ENCODE measurements at places on chromosomes 7 and 10.
A peak's percentile ranks its signal among the peaks of the same experiment; 100 is the strongest.

DNA sequence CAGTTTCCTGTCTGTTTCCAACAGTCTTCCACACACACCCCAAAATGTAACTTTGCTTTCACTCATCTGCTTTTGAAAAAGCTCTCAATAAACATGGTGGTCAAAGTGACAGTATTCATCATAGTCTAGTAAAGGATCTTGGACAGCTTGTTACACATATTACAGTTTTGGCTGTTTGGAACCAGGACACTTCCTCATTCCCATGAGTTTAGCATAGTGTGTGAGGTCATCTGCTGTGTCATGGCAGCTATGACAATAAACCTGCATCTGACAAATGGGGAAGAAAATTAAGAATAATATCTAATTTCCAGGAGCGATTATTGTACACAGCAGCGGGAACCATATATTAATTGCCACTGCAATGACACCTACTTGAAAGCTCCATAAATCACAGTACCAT lies 184.3 kb upstream of the SLC26A5 start:
- no peak for DNase-seq

- DNase-seq = no peak
Observed at GRCh38 chr7:4957847-4958476, 1.0 kb downstream of the MMD2 start.

- DNase-seq = no peak
Observed at GRCh38 chr7:96832092-96832662, 122.5 kb upstream of the SEM1 start.

GRCh38 chr7:25586513-25586912 lies 358.2 kb upstream of the NPVF start:
- DNase-seq = no peak

- no peak for DNase-seq
Observed at GRCh38 chr7:99728615-99729014, 6.4 kb downstream of the CYP3A7 start.

DNA sequence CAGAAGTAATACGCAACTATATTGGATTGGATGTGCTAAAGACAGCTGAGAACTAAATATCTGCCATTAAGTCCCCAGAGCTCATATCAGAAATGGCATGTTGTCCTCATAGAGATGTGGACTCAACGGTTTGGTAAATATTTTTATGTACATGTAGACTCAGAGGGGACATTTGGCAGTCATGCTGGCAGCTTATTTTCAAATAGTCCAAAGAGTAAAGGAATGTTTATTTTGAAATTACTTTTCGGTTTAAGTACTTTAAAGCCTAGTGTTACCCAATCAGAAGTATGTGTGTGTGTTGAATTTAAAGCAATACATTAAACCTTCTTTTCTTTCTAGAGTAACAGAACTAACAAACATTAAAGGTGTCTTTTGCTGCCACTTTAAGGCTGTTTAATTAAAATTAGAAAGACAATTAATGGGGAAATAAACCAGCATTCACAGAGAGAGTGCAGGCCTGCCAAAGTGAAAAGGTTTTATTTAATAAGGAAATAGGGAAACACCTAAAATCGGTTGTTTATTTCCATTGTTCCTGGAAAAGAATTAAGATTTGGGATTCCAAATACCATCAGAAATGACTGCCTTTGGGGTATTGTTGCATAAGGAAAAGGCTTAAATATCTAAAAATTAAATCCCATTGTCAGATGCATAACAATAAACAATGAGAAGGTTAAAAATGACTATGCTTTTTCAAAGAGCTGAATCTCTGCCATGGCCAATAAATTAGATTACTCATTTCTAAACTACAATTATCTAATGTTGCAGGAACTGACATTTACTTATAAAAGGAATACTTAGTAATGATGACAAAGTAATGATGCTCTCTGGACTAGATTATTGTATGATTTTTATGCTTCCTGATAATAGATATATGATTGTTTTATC lies 113.4 kb upstream of the AHR start:
- no peak for DNase-seq

DNA sequence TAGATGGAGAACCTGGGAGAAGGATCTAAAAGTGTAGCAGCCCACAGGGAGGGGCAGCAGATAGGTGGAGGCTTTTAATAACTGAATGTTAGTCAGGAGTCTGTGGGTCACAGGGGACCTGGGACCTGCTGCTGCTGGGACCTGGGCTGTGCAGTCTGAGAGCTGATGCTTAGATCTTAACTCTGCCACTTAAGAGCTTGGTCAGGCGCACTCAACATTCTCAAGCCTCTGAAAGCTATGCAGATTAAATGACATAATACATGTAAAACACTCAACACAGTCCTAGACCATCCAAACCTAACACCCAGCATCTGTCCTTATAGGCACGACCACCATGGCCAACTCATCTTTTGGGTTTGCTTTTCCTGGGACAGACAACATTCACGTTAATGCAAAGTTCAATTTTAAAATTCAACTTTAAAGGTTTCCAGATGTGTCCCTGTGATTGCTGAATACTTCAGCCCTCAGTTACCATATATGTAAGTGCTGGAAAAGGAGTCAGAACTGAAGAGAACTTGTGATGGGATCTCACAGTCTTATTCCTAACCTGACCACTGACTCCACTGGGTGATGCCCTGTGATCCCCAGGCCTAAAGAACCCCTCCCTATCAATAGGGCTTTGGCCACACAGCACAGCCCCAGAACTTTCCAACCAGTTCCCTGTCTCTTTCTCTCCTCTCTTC lies 321.0 kb downstream of the PLXNA4 start:
- no peak for DNase-seq

DNA sequence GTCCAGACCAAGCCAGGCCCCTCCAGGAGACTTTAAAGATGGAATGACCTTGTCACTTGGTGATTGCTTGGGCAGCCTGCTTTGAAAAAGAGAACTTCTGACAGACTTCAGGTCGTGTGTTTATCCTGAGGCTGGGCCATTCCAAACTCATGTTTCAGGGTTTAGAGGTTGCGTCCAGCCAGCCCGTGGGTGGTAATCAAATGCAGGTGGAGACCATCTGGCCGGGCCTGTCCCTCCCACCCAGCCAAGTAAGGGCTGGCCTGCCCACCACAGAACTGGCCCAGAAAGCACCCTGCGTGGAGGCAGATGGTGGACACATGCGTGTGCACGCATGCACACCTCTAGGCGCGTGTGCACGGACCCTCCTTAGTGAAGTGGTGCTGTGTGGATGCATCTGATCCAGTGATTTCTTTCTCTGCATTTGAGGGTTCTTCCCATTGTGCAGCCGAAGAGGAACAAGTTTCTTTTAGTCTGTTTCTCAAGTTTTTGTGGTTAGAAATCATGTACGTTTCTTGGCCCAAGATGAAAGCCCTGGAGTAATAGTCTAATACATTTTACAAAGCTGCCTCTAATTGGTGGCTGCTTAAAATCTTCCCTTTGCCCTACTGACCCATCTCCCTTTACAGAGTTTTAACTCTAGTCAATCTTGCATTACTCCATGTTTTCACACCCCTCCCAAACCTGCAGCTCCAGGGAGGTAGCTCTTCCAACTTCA lies 43.0 kb downstream of the SUFU start:
- no peak for DNase-seq

- no peak for DNase-seq
Observed at GRCh38 chr10:71731791-71732190, 12.2 kb upstream of the C10orf105 start.

DNA sequence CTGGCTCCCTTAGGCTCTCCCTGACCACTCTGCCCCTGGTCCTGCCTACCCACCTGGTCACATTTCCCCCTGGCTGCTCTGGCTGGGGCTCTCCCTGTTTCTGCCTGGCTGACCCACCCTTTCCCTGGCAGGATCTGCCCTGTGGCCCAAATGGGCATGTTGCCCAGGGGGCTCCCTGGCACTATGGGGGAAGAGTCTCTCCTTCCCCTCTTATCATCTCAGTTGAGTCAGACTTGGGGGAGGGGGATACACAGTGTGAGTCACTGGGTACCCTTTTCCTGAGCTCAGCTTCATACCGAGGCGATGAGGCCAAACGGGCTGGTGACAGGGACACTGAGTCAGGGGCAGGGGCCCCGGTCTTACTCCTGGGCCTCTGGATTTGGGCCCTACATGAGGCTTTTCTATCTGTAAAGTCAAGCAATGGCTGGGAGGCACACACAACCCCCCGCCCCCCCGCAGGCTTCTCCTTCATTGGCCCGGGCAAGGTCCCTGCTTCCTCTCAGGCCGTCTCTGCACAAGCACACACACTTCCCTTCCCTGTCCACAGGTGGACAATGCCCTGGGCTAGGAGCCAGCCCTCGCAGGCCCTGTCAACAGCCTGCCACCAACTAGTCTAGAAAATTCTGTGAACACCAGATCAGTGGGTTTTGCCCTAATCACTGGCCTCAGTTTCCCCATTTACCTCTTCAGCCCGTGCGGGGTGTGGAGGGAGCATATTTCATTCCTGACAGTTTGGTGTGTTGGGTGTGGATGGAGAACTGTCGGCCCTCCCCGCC lies 627 bp upstream of the FLNC start:
- DNase-seq = no peak

- DNase-seq = no peak
Observed at GRCh38 chr7:7330997-7331396, 148.7 kb downstream of the C1GALT1 start.

DNA sequence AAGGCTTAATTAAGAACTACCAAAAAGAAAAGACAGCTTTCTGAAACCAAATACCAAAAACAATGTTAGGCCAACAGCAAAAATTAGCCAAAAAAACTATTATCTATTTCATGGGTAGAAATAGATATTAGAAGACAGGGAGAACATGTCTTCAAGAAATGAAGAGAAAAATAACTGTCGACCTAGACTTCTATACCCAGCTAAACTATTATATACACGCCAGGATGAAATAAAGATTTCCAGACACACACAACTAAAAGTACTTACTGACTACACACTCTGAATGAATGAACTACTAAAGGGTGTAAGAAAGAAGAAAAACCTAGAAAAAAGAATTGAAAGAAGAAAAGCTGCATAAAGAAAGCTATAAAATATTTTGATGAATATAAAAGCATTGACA lies 11.5 kb upstream of the CDHR3 start:
- DNase-seq = no peak

DNA sequence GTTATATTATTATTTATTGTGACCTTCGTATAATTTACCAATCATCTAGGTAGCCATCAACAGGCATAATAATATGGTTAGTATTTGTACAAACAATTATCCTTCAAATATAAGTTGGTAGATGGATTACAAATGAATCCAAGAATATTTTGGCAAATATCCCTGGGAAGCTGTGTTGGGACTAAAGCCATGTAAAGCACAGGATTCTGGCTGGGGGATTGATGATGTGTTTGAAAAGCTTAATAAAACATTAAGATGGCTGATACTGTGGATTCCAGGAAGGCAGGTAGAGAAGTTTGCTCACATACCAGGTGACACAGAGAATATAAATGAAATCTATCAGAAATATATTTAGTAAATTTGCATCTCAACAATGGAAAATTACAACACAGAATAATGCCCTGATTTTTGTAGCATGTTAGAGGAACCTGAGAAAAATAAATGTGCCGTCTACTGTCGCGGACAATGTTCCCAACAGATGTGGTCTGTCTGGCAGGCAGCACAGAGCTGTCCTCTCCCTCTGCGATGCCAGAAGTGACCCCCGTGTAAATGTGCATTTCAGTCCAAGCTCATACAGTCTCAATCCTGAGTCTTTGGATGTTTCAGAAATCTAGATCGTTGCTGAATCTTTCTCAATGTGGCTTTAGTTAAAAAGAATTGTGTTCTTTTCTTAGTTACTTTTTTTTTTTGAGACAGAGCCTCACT lies 125.0 kb downstream of the TEX36 start:
- DNase-seq = no peak

DNA sequence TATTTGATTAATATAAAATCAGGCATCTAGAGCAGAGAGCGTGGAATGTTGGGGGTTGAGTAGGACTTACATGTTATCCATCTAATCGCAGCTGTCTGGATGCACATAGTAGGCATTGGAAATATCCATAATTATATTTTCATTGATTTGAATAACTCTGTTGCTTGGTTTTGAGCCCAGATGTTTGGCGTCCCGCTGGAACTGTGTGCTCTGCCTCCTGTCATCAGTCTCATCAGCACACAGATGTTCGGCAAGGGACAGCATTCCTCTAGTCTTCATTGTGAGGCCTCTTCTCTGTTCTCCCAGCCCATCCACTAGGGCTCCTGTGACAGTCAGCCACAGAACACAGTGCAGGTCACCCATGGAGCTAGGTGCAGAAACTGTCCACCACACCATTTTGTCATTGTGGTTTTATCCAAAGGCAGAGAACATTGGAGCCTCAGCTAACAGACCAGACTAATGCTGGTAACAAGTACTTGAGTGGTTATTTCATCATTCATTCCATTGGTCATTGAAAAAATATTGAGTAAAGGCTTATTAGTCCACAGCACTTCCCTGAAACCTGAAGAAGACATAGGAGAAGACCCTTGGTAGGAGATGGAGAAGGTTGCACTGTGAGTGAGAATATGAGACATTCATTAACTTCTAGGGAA lies 927.4 kb downstream of the LRMDA start:
- DNase-seq = peak; percentile 82

GRCh38 chr10:69473304-69473990 lies 22.2 kb downstream of the TSPAN15 start:
- no peak for DNase-seq

GRCh38 chr10:11178606-11179515 lies 161.2 kb downstream of the CELF2 start:
- DNase-seq = peak; percentile 35

- DNase-seq = no peak
Observed at GRCh38 chr10:46524472-46525176, 31.8 kb downstream of the GPRIN2 start.

GRCh38 chr7:2662273-2663120 lies 25.5 kb upstream of the AMZ1 start:
- DNase-seq = no peak

DNA sequence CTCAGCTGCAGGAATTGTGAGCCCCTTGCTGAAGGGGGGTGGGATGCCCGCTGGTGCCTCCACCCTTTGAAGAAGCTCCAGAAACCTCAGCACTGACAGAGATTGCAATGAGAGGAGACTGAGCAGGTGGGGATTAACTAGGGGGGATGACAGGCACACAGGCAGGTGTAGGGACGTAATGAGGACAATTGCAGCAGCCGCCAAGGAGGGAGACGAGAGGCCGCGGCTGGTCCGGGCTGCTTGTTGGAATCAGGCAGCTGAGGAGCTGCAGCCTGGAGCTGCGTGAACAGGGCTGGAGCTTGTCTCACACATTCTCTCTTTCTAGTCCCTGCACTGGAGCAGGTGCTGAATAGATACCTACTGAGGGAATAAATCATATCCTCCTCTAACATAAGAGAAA lies 122.0 kb upstream of the TCERG1L start:
- DNase-seq = no peak

GRCh38 chr7:98266840-98267239 lies 14.6 kb upstream of the BRI3 start:
- DNase-seq = no peak

DNA sequence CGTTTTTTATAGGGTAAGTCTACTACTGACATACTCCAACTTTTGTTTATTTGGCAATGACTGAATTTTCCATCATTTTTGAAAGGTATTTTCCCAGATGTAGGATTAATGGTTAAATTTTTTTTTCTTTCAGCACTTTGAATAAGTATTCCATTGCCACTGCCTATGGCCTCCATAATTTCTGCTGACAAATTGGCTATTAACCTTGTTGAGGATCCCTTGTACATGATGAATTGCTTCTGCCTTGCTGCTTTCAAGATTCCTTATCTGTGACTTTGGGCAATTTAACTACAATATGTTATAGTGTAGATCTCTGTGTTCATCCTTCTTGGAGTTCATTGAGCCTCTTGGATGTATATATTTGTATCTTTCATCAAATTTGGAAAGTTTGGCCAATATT lies 21.6 kb upstream of the VWDE start:
- no peak for DNase-seq

- DNase-seq = no peak
Observed at GRCh38 chr7:100706672-100707311, 871 bp downstream of the POP7 start.

GRCh38 chr7:100476903-100477870 lies 1.8 kb downstream of the TSC22D4 start:
- no peak for DNase-seq
